AG10803 (cell line): ENCODE measurements at places on chromosomes 5 and 9.

- no peak for DNase-seq
Observed at GRCh38 chr5:115796656-115797055, 19.8 kb downstream of the CDO1 start.

GRCh38 chr5:146340260-146341081, 1.8 kb downstream of the POU4F3 start:
- DNase-seq = peak; percentile 48

- DNase-seq = no peak
Observed at GRCh38 chr5:161299053-161299452, 247.5 kb downstream of the GABRB2 start.

DNA sequence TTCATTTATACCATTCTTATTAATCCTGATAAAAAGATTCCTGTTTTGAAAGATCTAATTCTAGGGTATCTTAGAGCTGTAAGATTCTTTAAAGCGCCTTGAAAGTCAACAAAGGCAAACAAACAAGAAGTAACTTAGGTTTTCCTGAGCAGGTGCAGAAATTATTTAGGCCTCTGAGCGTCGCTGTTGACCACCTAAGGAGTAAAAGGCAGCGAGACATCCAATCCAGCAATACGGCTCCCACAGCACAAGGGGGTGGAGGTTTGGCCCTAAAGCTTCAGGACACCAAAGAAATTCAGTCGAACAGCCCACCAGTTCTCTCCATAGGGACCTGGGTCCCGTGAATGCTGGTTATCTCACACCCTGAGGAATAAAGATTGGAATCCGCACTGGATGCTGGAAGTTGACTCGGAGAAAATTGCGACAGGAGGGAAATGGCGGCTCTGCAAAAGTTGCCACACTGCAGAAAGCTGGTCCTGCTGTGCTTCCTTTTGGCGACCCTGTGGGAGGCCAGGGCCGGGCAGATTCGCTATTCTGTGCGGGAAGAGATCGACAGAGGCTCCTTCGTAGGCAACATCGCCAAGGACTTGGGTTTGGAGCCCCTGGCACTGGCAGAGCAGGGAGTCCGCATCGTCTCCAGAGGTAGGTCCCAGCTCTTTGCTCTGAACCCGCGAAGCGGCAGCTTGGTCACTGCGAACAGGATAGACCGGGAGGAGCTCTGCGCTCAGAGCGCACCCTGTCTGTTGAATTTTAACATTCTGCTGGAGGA, at the start of gene PCDHGA2:
TSS of gene PCDHGA2 (plus strand) at position 223 of the 769 bp plus-strand sequence.
- peak; percentile 64 for DNase-seq

DNA sequence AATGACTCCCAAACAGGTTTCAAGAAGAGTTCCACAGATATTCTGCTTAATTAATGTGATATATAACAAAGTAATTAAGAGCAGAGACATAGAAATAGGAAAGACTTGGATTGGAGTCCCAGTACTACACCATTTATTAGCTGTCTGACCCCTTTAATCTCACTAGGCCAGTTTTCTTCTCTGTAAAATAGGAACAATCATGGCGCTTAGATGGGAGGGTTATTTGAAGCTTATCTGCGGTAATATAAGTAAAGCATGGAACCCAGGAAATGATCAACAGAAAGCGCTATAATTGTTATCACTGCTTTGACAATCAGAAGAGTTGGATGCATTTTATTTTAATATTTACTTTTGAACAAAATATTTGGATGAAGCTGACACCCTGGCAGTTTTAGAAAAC, 71.3 kb upstream of the IFNE start:
- DNase-seq = no peak

- no peak for DNase-seq
Observed at GRCh38 chr9:75429531-75430475, 341.5 kb downstream of the OSTF1 start.

- DNase-seq = no peak
Observed at GRCh38 chr5:62707131-62707530, 128.5 kb downstream of the LRRC70 start.

- DNase-seq = no peak
Observed at GRCh38 chr5:53520813-53521212, 39.6 kb upstream of the NDUFS4 start.

GRCh38 chr5:176797456-176798050, 12.8 kb upstream of the UNC5A start:
- DNase-seq = no peak

DNA sequence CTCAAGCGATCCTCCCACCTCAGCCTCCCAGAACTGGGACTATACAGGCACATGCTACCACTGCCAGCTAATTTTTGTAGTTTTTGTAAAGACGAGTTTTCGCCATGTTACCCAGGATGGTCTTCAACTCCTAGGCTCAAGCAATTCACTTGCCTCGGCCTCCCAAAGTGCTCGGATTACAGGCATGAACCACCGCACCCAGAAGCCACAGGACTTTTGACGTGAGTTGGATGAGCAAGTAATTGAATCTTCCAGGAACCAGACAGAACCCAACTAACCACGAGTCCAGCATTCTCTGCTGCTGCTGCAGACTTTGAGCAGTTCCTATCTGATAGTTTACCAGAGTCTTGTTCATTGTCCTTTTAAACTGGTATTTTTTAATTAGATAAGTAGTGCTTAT, 9.6 kb upstream of the ATP6V0E1 start:
- DNase-seq = no peak

DNA sequence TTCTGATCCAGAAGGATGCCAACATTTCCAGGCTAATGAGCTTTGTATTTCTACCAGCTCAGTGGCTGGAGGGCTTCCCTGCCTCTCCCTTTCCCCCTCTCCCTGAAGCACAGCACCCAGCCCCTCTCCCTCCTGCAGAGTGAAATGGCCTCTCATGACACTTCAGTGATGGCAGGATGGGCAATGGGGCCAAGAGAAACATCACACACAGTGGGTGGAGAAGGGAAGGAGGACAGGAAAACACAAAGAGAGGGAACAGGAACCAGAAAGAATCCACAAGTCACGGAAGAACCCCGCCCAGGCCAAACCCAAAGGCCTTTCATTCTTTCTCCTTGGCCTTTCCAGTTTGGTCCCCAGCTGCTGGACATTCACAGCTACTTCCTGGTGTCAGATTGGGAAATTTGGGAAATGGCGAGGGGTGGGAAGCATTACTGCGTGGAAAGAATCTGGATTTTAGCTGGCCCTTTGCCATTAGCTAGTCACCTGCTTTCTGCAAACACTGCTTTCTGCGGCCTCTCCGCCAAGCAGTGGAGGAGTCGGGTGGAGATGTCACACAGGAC, 82.6 kb downstream of the GLDC start:
- DNase-seq = no peak

GRCh38 chr5:179762781-179763176, 30.2 kb downstream of the MAML1 start:
- DNase-seq = no peak

- DNase-seq = peak; percentile 58
Observed at GRCh38 chr5:42912184-42912798, 100.6 kb upstream of the SELENOP start.

- no peak for DNase-seq
Observed at GRCh38 chr9:98168153-98168780, 24.2 kb downstream of the CORO2A start.

DNA sequence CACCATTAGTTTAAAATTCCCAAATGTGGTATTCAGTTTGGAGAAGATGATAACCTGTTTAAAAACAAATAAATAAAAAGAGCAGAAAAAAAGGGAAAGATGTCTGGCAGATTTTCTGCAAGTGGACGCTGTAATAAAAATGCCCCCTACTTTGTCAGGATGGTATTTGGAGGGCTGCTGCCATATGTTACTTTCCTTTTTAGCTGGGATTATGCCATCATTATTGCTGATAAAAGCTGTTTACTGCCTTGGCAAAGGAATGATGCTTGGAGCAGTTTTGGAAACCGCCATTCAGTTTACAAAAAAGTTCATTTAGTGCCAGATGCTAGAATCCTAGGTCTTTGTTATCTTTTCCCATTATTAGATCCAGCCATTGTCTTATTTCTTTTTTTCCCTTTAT, 104.8 kb downstream of the PBX3 start:
- no peak for DNase-seq

DNA sequence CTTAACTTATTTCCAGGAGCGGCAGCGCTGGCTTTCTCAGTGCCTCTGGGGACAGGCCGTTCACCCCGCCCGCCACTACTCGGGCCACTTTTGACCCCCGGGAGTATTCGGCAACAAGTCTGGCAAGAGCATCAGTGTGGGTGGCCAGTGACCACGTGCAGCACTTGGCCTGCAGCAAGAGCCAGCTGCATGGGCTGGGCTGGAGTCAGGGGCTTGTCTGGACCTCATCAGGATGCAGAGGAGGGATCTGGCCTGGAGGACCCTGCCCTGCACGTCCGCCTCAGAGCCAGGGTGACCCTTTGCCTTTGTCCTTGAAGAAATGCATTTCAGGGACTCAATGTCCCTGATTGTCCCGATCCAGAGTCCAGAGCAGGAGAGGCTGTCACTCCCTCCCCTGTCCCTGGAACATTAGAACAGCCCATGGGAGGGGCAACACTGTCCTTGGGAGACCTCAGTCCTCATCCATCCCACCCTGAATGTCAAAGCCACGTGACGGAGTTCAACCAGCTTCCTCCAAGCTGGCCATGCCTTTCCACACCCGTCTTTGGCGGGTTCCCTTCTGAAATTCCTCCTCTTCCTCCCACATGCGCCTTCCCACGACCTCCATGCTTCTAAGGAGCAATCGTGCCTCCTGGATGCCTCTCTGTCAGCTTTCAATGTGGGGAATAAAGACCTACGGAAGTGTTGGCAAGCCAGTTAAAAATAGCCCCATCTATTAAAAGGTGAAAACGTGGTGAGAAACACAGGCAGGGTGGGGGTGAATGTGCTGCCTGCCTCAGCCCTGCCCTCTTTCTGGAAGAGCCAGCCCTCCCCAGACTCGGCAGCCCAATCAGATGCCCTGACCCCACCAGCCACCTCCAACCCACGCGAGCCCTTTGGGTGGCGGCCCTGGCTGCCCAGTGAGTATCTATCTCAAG, 99.0 kb downstream of the OLFM1 start:
- DNase-seq = no peak

- DNase-seq = peak; percentile 83
Observed at GRCh38 chr9:87606841-87607521, 109.3 kb downstream of the DAPK1 start.

GRCh38 chr5:57680686-57681085, 198.1 kb upstream of the ACTBL2 start:
- DNase-seq = no peak

GRCh38 chr5:7980881-7981280, 111.9 kb downstream of the MTRR start:
- no peak for DNase-seq
